ENCODE measurements at places on chromosomes 12 and 14. TPM values are rescaled to one million over a fixed set of nuclear protein-coding genes. Genes with fewer than 3 reads are reported as not detected.

Gene CLEC4C
- 0.63 TPM for polyA plus RNA-seq

Gene NKX2-1
- not detected for polyA plus RNA-seq

Gene ASB8
- polyA plus RNA-seq = 22.7 TPM

Gene SERPINA12
- polyA plus RNA-seq = not detected

Gene LRRC10
- not detected for polyA plus RNA-seq

Gene TMEM132C
- polyA plus RNA-seq = not detected

Gene HOXC5
- not detected for polyA plus RNA-seq

Gene DBX2
- polyA plus RNA-seq = not detected

Gene CCDC197
- polyA plus RNA-seq = not detected

Gene SYCP3
- polyA plus RNA-seq = 0.04 TPM

Gene PRICKLE1
- polyA plus RNA-seq = 17.0 TPM

Gene ZNF10
- 26.7 TPM for polyA plus RNA-seq

Gene MYH6
- not detected for polyA plus RNA-seq

Gene MAP1LC3B2
- 0.28 TPM for polyA plus RNA-seq

Gene PRH1
- polyA plus RNA-seq = 20.9 TPM

Gene CPNE6
- 0.10 TPM for polyA plus RNA-seq

Gene FAR2
- polyA plus RNA-seq = 0.39 TPM

Gene STYK1
- not detected for polyA plus RNA-seq

Gene FGF23
- polyA plus RNA-seq = not detected

Gene RGS6
- polyA plus RNA-seq = 0.04 TPM

Gene GNPNAT1
- polyA plus RNA-seq = 2.1 TPM

Gene SLCO1A2
- polyA plus RNA-seq = not detected

Gene PTCSC3
- polyA plus RNA-seq = not detected

Gene TEX22
- 1.7 TPM for polyA plus RNA-seq

Gene MUCL1
- not detected for polyA plus RNA-seq

Gene OTX2
- not detected for polyA plus RNA-seq

Gene KRT72
- 0.04 TPM for polyA plus RNA-seq

Gene KRT78
- polyA plus RNA-seq = not detected

Gene RNF31
- polyA plus RNA-seq = 69.8 TPM

Gene GAPDH
- 951 TPM for polyA plus RNA-seq

Gene TMEM260
- 21.4 TPM for polyA plus RNA-seq

Gene RNASE7
- not detected for polyA plus RNA-seq

All from B cell (primary cell).